Upper lobe of left lung (tissue), 6 donors: ENCODE measurements at places on chromosomes 11 and 22. TPM values are rescaled to one million over a fixed set of nuclear protein-coding genes. Genes with fewer than 3 reads are reported as not detected.
A peak's percentile ranks its signal among the peaks of the same experiment; 100 is the strongest.

GRCh38 chr22:24393012-24393559 is 34.3 kb upstream of the ADORA2A start:
- DNase-seq = no peak

GRCh38 chr11:133545199-133545803 is 13.0 kb upstream of the OPCML start:
- DNase-seq = no peak

GRCh38 chr11:130181295-130182272 is 22.0 kb downstream of the ST14 start:
- peak; percentile 63 for DNase-seq

DNA sequence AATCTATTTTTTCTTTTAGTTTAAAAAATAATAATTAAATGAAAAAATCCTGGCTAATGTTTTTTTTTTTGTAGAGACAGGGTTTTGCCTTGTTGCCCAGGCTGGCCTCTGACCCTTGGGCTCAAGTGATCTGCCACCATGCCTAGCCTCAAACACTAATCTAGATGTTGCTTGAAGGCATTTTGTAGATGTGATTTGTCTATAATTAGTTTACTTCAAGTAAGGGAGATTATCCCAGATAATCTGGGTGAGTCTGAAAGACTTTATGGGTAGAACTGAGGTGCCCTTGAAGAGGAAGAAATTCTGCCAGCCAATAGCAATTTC is 38.6 kb upstream of the RBFOX2 start:
- no peak for DNase-seq

DNA sequence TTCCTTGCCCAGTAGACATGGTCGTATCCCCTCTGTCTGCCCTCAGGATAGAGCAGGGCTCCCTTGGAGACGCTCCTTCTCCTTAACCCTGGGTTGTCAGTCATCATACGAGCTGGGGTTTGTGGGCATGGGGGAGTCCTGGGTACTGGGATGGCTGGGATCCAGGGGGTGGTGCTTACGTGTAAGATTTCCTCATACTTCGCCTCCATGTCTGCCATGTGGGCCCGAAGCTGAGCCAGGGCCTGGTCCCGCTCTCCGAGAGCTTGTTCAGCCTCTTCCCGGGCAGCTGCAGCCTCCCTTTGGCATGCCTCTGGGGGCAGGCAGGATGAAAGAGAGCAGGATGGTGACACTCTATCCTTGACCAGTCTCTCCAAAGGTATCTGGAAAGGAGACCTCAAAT is 5.3 kb downstream of the NHERF4 start:
- DNase-seq = no peak

- no peak for DNase-seq
Measured at GRCh38 chr22:29109822-29110221, 37.0 kb downstream of the KREMEN1 start.

DNA sequence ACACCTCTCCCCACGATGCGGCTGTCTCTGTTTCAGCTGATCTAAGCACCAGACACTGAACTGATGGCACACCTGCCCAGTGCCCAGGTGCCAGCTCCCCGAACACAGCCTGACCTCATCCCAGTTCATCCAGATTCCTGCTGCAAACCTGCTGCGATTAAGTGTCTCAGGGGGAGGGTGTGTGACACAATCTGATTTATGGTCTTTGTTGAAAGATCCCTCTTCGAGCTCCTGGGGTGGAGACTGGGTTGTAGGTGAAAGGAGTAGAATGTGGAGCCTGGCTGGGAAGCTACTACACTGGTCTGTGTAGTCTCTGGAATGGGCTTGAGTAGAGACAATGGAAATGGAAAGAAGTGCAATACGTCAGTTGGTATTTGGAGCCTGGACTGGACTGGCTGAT is 390.3 kb downstream of the SHANK2 start:
- DNase-seq = no peak

GRCh38 chr11:76270389-76270788 is 64.1 kb upstream of the WNT11 start:
- DNase-seq = no peak

DNA sequence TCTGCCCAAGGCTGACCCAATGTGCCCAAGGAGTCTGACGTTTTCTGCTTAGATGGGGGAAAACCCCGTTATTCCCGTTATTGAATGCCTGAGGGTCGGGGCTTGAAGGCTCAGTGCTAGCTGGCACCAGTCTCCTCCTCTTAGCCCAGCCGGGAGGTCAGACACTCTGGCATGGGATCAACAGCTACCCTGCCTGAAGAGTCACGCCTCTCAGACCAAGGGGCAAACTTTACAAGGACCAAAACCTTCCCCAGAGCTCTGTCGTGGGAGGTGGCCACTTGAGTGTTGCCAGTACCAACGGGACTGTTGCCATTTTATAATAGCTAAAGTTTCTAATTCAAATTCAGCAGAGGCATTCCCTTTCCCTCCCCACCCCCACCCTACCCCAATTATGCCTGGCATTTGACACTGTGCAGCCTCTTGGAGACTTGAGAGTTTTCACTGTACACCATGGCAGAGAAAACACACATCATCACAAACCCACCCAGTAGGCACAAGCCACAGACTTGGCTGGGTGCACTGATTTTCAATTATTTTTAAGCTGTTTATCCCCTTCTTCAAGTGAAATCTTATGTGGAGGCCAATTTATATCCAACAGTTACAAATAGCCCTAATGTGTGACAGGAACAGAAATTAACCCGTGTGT is 137.5 kb upstream of the SYT13 start:
- no peak for DNase-seq

DNA sequence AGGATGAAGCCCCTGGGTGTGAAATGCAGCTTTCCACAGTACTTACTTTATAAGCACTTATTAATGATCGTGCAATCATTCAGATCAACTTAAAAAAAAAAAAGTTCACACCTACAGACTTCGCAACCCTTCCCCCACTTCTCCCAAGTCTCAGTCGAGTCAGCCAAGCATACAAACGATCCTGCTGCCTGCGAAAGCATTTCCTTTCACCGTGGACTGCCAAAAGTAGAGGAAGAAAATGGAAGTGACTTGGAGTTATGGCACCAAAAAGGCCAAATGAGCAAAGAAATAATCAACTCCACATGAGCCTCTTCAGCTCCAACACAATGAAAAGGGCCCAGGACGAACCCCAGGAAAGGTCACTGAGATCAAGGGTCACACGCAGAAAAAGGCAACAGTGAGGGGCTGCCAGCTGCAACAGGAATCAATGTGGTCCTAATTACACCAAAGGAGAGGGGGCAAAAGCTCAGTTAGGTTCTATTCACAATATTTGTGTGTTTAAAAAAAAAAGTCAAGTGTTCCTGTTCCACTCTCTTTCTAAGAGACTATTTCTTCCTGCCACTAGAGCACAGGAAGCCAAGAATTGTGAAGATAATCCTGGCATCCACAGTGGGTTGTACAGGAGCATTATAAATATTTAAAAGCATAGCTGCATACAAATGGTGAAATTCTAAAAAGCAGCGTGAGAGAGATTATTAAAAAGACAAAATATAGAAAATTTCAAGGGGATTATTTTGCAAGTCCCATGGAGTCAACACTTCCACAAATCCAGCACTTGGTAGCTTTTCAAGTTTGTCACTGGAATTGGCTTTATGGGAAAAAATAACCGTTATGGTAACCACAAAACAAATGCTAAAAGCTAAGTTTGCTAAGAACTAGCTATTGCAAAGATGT is 28.4 kb downstream of the CDON start:
- no peak for DNase-seq

DNA sequence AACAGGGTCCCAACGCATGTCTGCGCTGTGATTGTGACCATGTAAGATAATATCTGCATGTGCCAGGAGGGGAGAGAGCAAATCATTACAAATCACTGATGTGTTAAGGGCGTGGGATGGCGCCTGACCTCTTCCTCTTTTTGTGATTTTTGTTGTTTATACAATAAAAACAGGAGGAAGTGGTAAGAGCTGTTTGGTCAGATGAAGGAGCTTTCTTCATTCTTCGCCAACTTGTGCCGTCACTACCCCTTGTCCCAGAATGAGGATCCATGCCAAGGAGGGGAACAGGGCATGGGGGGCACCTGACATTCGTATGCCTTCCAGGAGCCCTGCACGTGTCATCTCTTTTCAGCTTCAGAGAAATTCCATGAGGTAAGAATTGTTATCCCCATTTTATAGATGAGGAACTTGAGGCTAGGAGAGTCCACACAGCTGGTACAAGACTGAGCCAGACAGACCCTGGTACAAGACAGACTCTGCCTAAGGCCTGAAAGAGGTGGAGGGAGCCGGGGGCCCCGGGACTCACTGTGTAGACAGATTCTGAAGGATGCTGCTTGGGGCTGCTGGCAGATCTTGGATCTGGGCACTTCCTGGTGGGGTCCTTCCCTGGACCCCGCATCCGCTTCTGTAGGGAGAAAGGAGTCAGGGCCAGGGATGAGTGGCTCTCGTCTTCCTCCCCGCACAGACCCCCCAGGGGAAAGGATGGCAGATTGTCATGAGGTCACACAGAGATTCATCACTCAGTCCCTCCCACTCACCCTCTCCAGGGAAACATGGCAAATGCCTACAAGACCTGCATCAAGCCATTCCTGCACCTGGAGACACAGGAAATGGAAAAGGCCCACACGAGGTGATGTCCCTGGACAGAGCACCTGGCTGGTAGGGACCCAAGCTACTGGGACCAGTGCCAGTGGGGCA is 34.6 kb downstream of the NFAM1 start:
- DNase-seq = no peak

GRCh38 chr11:134518616-134519389 is 106.8 kb upstream of the B3GAT1 start:
- no peak for DNase-seq

DNA sequence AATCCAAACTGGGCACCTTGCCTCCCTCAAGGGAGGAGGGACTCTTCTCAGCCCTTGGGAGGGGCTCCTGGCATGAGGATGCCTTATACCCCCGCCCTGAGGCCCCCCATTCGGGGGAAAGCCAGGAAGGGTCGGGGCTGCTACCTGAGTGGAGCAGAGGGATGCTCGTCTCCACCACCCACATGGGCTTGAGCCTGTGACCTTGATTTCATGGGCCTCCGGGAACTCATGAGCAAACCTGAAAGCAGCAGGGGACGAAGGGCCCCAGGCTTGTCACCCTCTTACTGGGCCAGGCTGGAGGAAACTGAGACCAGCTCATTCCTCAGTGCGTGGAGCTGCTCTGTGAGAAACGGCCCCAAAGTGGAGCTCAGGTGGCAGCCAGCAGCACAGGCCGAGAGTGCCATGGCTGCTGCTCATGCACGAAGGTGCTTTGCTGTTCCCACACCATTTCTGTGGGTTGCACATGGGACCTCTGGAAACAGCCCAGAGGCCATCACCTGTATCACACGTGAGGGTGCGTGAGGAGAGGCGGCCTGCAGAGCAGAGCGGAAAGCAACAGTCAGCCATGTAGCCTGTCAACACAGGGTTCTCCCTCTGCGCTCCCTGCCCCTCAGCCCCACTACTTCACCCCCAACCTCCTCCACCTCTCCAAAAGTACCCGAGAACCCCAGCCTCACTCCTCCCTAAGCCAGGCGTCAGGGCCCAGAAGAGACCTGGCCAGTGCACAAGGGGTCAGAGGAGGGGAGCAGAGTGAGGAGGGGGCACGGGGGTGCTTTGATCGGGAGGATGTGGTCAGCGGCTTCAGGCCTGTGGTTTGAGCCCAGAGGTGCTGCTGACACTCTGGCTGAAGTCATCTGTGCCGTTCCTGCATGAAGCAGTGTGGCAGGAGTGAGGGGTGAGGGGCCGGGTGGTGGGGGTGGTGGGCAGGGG is 14.1 kb upstream of the IL2RB start:
- no peak for DNase-seq

GRCh38 chr22:46021577-46021976 is 44.6 kb upstream of the WNT7B start:
- DNase-seq = no peak

- DNase-seq = no peak
Measured at GRCh38 chr11:126945319-126945718, 55.3 kb downstream of the KIRREL3 start.

DNA sequence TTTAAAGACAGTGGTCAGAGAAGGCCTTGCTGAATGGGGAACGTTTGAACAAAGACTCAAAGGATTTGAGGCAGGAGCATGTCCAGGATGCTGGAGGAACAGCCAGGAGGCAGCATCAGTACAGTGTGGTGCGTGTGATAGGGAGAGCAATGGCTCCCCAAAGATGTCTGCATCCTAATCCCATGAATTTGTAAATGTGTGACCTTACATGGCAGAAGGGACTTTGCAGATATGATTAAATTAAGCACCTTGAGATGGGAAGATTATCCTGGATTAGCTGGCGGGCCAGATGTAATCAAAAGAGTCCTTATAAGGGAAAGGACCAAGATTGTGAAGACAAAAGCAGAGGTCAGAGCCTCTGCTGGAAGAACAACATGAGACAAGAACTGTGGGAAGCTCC is 24.6 kb upstream of the FAT3 start:
- no peak for DNase-seq

- DNase-seq = no peak
Measured at GRCh38 chr22:40313007-40313406, 33.3 kb upstream of the ADSL start.

DNA sequence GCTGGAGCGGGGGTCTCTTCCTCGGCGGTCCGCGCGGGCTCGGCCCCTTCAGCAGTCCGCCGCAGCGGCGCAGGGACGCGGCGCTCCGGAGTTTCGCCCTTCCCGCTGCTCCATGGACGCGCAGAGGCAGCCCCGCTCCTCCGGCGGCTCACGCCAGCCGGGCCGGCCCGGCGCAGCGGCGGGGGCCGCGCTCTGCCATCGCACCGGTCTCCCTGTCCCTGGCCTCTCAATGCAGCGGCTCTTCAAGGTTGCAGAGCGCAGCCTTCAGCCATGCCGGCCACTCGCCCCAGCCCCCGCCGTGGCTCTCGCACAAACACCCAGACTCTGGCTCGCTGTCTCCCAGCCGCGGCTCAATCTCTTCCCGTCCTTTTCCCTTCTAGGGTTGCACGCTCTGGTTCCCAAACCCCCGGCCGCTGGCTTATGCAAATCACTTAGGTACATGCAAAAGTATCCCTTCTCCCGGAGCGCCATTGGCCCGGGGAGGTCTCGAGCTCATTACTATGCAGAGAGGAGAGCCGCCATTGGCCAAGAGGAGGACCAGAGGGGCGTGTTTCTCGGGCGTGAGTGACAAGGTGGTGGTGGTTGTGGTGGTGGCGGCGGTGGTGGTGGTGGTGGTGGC is at the start of gene LGR4:
LGR4 (minus strand) TSS at position 393 of the 619 bp plus-strand sequence. CDS start 488 bp downstream, outside the sequence.
- peak; percentile 83 for DNase-seq

GRCh38 chr11:2587132-2587930 is 112.5 kb downstream of the KCNQ1OT1 start:
- peak; percentile 56 for DNase-seq

- DNase-seq = no peak
Measured at GRCh38 chr11:30277176-30277575, 45.7 kb upstream of the ARL14EP start.

- no peak for DNase-seq
Measured at GRCh38 chr22:32333141-32333768, 24.4 kb upstream of the RFPL3 start.

HBB gene
- 287 TPM for total RNA-seq

C22orf31 gene
- total RNA-seq = not detected

PKP3 gene
- total RNA-seq = 66.3 TPM

PLA2G6 gene
- 21.1 TPM for total RNA-seq

ANO5 gene
- 3.5 TPM for total RNA-seq

CABP4 gene
- 4.7 TPM for total RNA-seq

EFCAB6 gene
- 25.1 TPM for total RNA-seq

OR5B3 gene
- total RNA-seq = not detected

AIFM3 gene
- total RNA-seq = 4.7 TPM

RCOR2 gene
- total RNA-seq = not detected

CRKL gene
- total RNA-seq = 60.9 TPM

TRMT2A gene
- total RNA-seq = 62.2 TPM
